Activated T-helper 1 cell treated with anti-CD3 and anti-CD28 coated beads, Interleukin-12 subunit alpha, Interleukin-12 subunit beta, Interleukin-2, Interleukin-4 antibody, amounts not matched to agents 30 ng/mL and 10 ng/mL and 1 ng/mL, durations not matched to agents 14 hours and 24 hours and 36 hours (primary cell): ENCODE measurements at places on chromosomes 5 and 9.

DNA sequence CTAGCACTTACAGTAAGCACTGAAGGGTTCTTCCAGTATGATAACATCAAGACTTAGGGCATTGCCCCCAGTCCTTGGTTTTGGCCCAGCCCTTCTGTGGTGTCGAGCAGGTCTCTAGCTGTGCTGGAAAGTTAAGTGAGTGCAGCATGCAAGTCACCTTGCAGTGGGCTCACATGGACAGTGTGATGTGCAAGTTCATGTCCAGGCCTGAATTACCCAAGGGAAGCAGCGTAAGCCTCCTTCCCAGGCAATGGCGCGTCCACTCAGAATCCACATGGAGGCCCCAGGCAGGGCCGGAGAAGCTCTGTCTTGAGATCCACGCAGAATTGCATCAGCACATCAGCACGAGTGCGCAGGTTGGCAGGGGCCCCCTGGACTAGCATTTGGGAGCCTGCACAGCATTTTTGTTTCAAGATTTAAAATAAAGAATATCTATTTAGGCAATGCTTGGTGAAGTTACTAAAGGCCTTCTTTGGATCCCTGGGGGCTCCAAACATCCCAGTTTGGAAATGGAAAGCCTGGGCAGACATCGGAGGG is 108.4 kb upstream of the ALDH1B1 start:
- DNase-seq = no peak

GRCh38 chr9:137611623-137612609 is 6.4 kb downstream of the ARRDC1 start:
- DNase-seq = no peak

DNA sequence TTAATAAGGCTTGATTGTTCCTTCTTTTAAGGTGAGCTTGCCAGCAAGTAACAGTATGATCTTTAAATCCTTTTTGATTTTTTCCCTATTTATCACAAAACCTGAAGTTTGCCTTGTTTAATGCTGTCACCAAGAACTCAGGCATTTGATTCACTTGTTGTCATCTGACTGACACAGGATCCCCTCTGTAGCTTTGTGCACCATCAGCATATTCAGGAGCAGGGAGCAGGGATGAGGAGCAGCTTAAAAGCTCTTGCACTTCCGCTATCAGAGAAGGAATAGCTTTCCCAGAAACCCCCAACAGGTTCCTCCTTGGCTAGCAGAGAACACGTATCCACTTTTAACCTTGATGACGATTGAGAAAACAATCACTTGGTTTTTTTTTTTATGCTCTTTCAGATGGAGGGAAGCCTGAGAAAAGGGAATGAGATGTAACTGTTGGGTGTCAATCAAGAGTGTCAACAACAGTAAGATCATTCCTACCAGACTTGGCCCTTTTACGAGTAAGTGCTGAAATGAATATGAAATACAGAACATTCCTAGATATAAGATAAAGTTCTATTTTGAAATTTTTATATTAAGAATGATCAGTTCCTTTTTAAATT is 433.1 kb upstream of the CDH18 start:
- no peak for DNase-seq

- no peak for DNase-seq
Measured at GRCh38 chr5:89083791-89084190, 200.8 kb upstream of the MEF2C start.

DNA sequence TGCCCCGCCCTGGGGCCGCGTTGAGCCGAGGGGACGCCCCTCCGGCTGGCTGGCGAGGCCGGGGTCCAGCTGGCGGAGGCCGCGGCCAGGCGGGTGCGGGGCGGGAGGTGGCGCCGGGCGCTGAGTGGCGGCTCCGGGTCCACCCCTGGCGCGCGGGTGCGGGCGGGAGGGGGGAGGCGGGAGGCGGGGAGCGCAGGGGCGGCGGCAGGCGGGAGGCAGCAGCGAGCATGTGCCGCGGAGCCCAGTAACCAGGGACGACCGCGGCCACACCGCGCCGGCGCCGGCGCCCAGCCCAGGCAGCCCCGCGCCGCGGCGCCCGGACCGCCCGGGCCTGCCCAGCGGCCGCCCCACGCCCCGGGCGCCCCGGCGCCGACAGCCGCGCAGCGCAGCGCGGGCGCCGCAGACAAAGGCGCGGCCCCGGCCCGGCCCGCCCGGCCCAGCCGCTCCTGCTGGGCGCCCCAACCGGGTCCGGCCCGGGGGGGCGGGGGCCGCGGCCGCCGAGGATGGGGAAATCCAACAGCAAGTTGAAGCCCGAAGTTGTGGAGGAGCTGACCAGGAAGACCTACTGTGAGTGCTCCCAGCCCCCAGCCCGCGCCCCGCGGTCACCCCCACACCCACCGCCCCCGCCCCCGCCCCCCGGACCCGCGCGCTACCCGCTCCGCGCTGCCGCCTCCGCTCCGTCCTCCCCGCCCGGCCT is at the start of gene NCS1:
Gene NCS1 (plus strand): TSS at position 244 of the 697 bp plus-strand sequence. CDS start 260 bp downstream, at position 504.
- DNase-seq = peak; percentile 6

- no peak for DNase-seq
Measured at GRCh38 chr5:56145106-56145505, 88.0 kb downstream of the ANKRD55 start.

DNA sequence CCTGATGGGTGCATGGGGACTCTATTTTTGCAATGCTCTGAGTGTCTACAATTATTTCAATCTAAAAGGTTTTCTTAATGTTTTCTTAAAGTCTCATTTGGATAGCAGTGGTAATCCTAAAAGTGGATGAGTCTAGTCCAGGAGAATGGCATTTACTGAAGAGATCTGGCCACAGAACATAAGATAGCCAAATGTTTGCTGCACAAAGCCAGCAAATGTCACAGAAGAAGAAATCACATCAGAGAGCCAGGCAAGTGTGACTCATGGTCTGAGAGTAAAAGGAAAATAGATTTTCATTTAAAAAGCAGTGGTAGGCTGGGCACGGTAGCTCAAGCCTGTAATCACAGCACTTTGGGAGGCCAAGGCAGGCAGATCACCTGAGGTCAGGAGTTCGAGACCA is 352.7 kb upstream of the GRAMD2B start:
- DNase-seq = no peak

DNA sequence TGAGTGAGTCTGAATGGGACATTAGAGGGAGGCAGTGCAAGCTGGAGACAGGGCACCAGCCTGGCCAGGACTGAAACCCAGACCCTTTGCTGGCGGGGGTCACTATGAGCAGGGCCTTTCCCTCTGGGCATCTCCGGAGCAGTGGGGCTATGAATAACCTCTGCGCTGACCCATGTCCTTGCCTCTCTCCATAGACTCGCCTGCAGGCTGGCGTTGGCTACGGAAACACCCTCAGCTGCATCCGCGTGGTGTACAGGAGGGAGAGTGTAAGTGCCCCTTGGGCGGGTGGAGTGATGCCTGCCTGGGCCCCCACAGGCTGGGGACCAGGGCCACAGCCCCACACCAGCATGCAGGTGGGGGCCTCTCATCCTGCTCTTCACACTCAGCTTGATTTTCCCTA is 15.8 kb downstream of the SLC25A48 start:
- no peak for DNase-seq

DNA sequence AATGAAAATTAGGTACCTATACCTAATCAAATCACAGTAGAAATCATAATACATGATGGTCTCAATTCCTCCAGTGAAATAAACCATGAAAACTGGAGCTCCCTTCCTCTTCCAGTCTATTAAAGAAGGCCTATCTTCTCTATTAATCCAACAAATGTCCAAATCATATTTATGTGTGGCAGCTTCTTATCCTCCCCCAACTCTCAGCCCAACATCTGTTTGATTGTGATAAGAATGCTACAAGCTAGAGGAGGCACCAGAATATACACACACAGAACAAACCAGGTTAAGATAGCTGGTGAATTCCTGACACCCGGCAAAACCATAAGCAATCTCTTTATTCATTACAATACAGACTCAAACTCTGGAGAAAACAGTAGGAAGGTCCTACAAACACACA is 110.8 kb downstream of the FBXL17 start:
- DNase-seq = no peak

DNA sequence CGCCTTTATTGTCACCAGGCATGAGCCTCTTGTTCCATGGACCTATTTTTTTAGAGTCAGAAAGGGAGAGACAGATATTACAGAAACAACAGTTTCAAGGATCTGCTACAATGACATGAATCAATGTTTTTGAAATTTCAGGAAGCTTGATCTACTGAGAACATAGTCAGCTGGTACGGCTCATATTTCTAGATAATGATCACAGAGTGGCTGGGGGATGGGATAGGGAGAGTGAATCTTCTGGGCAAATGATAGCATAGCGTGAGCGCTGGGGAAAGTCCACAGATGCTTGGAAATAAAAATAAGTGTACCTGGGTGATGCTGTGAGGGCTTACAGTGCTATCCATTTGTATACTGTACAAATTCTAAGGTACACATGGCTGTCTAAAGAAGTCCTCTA is 340.4 kb downstream of the EBF1 start:
- DNase-seq = no peak

- DNase-seq = peak; percentile 3
Measured at GRCh38 chr5:154858972-154859871, 795 bp downstream of the CNOT8 start.

- DNase-seq = no peak
Measured at GRCh38 chr5:65722575-65723403, 784 bp downstream of the NLN start.

DNA sequence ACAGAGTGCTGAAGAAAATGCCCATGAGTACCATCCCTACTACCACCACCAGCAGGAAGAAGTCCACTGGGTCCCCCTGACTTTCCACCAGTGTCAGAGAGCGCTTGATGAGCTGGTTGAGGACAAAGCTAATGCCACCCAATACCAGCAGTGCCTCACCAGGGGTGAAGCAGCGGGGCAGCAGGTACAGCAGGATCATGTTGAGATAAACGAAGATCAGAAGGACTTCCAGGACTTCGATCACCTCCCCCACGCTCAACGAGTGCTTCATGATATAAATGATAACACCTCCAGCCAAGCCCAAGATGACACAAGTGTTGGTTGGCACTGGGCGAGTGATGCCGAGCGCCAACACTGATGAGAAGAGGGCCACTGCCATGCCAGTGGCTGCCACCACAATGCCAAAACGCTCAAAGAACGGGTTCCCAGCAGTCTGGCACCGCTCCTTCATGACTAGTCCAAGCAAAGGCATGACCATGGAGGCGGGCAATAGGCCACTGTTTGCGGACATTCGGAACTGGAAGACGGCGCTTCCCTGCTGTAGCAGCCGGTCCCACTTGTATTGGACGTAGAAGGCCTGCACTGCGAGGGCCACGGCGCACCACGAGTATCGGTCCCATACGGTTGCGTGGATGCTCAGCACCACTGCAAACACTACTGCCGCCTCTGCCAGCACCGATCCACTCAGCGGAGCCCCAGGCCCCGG is 679 bp downstream of the DOLK start:
- DNase-seq = peak; percentile 12

- no peak for DNase-seq
Measured at GRCh38 chr5:138583984-138584637, 8.9 kb upstream of the HSPA9 start.

GRCh38 chr9:85036496-85036895 is 367.0 kb downstream of the NTRK2 start:
- no peak for DNase-seq

GRCh38 chr9:131837316-131837715 is 97.4 kb upstream of the RAPGEF1 start:
- no peak for DNase-seq

- peak; percentile 48 for DNase-seq
Measured at GRCh38 chr5:138752951-138753793, at the start of gene CTNNA1. TSS of gene CTNNA1 (plus strand) at chr5:138753425. CDS start at chr5:138781925, 28,500 bp downstream.

- DNase-seq = no peak
Measured at GRCh38 chr5:30197662-30198061, 995.8 kb upstream of the CDH6 start.

DNA sequence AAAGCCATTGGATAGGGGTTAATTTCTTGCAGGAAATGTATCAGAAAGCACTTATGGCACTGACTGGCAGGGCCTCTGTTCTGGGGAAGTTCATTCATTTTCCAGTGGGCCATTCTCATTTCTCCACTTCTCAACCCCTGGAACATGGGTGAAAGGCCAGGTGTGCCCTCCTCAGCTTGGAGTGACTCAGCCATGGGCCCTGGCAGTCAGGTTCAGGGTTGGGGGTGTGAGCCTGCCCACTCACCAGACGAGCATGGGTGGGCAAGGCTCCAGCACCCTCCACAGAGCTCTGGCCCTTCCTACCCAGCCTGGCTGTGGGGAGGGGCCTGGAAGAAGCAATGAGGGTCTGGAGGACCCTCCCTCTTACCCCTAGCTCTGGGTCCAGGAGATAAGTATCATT is 174.4 kb downstream of the HSPA4 start:
- DNase-seq = no peak

- DNase-seq = no peak
Measured at GRCh38 chr9:20788526-20789451, 104.7 kb downstream of the FOCAD start.

DNA sequence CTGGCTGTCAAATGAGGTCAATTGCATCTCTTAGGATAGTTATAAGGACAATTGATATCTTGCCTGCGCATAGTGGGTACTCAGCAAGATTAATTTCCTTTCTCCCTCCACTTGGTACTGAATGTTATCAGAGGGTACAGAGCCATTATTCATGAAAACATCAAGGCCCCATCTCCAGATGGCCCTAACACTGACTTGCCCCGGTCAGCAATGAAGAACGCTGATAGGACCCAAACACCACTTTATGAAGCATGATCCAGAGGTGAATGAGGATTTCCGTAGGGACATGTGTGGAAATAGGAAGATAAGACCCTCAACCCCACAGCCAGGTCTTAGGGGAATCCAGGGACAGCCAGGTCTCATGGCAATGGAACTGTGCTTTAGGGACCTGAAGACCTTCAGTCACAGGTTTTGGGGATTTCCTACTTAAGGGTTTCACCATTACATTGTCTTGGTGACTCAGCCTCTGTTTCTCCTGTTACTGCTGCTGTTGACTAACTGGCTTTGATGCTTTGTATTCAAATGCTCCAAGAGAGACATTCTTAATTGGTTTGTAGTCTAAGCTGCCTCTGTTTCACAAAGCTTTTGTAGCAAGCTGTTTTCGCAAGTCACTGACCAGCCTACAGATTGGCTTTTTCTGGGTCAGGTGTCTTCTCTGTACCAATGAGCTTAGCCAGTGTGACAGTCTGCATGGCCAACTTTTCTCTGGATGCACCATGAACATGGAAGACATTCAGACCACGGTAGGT is 35.3 kb upstream of the IQGAP2 start:
- DNase-seq = peak; percentile 23

GRCh38 chr5:135533794-135534193 is 2.0 kb downstream of the NEUROG1 start:
- no peak for DNase-seq

GRCh38 chr5:176831425-176831824 is 21.1 kb downstream of the UNC5A start:
- no peak for DNase-seq

DNA sequence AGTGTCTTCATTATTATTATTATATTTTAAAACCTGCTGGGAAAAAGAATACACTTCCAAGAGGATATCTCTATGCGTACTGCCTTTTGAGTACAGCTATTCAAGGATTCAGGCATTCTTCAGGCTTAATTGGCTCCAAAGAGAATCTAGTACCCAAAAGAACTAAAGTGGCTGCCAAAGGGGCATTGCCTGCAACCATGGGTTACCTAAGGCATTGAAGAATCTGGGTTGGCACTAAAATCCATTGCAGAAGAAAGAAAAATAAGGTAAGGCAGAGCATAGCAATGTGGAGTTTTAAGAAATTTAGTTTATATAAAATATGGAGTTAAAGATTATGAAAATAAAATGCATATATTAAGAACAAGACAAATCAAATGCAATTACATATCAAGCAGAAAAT is 223.5 kb downstream of the TMEM161B start:
- DNase-seq = no peak
